ENCODE measurements at places on chromosomes 7 and 10.
A peak's percentile ranks its signal among the peaks of the same experiment; 100 is the strongest.

DNA sequence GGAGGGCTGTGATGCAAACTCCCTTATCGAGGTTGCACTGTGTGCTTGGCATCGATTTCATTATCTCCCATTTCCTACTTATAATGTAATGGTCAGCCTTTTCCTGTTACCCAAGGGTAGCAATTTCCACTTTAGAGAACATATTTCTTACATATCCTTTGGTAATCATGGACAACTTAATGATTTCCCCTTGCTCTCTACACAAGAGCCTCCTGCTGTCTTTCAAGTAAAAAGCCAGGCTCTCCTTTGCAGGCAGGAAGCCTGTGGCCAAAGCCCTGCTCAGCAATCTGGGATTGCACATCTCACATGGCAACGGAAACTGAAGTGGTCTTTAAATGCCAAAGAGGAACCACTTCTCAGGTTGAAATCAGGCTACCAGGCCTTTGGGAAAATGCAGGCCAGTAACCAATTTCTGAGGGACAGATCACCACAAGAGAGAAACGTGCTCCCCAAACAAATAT, 86.7 kb upstream of the IKZF1 start:
- DNase-seq = no peak

GRCh38 chr10:78898341-78899097, 170.2 kb upstream of the ZMIZ1 start:
- DNase-seq = no peak

DNA sequence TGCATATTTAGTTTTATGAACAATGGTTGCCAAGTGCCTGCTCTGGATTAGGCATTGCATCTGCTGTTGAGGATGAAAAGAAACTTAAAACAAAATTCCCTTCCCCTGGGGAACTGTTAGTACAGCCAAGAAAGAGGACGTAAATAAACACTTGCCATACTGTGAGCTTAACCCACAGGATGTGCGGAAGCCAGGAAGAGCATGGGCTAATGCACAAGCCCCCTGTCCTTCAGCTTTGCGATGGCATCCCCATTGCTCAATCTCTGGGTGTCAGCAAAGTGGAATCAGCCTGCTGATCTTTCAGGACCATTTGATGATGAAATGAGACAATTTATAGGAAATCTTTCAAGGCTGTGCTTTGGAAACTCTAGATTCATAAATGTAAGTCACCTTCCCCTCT, 399.9 kb upstream of the IGFBP3 start:
- no peak for DNase-seq

GRCh38 chr7:125775317-125775716, 845.7 kb upstream of the POT1 start:
- no peak for DNase-seq

GRCh38 chr10:97188261-97188711, 2.5 kb upstream of the SLIT1 start:
- DNase-seq = no peak

GRCh38 chr10:42963312-42963711, 113.6 kb upstream of the RET start:
- no peak for DNase-seq

- no peak for DNase-seq
Observed at GRCh38 chr7:110868458-110868857, 222.5 kb upstream of the LRRN3 start.

- no peak for DNase-seq
Observed at GRCh38 chr7:134891696-134892678, 94.3 kb upstream of the AGBL3 start.

GRCh38 chr10:31769564-31769963, 159.1 kb downstream of the ARHGAP12 start:
- DNase-seq = no peak

GRCh38 chr10:35887685-35888084, 245.6 kb upstream of the FZD8 start:
- DNase-seq = no peak

DNA sequence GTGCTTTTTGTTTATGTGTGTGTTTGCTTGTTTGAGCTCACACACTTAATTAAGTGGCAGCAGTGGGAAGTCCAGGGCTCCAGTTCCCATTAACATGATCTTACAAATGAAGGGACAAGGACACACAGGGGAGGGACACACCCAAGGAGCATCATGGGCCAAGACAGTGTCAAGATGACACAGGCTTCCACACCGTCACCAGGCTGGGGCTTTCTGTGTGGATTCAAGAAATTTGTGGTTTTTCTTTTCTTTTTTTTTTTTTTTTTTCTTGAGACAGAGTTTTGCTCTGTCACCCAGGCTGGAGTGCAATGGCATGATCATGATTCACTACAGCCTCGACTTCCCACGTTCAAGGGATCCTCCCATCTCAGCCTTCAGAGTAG, 173.6 kb downstream of the KIAA1217 start:
- DNase-seq = no peak

- DNase-seq = no peak
Observed at GRCh38 chr10:121595351-121595805, 2.9 kb downstream of the FGFR2 start.

GRCh38 chr10:53744176-53744575, 971.6 kb upstream of the MBL2 start:
- DNase-seq = no peak

- no peak for DNase-seq
Observed at GRCh38 chr7:36690041-36690440, 34.3 kb downstream of the AOAH start.

GRCh38 chr10:2786251-2786650, 281.1 kb upstream of the PFKP start:
- no peak for DNase-seq

- DNase-seq = no peak
Observed at GRCh38 chr10:69974551-69975155, 78.0 kb upstream of the MACROH2A2 start.

DNA sequence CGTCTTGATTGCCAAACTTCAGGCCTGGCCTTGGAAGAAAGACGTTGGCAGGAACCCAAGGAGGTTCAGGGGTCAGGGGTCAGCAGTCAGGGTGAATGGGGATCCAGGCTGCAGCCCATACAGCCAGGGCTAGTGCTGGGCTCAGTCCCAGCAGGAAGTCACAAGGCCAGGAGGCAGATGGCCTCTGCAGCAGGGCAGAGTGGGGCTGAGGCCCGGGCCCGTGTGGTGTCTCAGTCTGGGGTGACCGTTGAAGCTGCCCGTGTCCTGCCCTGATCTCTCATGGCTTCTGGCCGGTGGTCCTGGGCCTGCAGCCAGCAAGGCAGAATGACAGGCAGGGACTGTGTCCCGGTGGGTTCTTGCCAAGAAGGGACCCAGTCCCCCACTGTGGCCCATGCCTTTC, 26.6 kb upstream of the PURB start:
- no peak for DNase-seq

DNA sequence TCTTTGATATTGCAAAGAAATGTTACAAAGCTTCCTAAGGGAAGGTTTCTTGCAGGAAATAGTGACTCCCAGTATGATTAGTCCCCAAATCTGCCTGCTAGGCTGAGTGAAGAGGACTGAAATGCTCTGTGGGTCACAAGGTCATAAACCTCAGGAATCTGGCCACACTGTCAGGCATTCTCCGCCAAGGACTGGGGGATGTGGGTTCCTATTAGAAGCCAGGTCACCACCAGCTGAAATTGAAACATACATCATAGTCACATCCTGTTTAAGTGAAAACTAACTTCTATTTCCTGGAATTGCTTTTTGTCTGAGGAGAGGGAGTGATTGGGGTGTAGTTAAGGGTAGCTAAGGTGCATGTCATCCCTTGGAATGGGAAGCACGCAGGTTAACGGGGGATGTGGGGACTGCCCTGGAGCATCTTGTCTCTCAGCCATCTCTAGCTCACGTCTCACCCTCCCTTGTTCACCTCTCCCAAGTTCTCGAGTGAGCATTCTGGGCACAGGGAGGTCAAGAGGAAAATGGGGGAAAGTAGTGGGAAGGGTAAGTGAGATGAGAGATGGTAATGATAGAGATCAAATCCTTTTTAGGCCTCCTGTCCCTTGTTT, 12.0 kb upstream of the GSAP start:
- no peak for DNase-seq

DNA sequence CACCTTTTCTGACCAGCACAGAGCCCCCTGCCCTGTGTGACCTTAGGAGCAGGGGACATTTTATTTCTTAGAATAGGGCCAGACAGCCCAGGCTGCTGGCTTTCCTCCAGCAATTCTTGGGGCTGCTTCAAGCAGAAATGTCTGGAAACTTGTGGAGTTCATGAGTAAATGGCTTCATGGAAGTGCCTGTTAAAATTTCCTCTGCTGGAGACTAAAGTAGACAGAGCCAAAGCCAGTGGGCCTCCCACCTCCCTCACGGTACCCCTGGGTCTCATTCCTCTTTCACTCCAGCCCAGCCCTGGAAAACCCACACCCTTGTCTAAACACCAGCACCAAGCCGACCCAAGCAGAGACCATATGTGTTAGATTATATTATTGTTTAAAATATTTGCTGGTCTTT, 505.5 kb upstream of the ZMIZ1 start:
- DNase-seq = no peak

GRCh38 chr10:114276671-114277070, 37.6 kb downstream of the VWA2 start:
- no peak for DNase-seq

- DNase-seq = no peak
Observed at GRCh38 chr10:127415901-127416581, 133.1 kb upstream of the NPS start.

GRCh38 chr7:157612664-157613561, 276.1 kb downstream of the DNAJB6 start:
- peak; percentile 35 for DNase-seq

GRCh38 chr7:69105092-69105491, 493.2 kb upstream of the AUTS2 start:
- DNase-seq = no peak

- DNase-seq = no peak
Observed at GRCh38 chr10:51029172-51029641, 45.1 kb upstream of the PRKG1 start.

DNA sequence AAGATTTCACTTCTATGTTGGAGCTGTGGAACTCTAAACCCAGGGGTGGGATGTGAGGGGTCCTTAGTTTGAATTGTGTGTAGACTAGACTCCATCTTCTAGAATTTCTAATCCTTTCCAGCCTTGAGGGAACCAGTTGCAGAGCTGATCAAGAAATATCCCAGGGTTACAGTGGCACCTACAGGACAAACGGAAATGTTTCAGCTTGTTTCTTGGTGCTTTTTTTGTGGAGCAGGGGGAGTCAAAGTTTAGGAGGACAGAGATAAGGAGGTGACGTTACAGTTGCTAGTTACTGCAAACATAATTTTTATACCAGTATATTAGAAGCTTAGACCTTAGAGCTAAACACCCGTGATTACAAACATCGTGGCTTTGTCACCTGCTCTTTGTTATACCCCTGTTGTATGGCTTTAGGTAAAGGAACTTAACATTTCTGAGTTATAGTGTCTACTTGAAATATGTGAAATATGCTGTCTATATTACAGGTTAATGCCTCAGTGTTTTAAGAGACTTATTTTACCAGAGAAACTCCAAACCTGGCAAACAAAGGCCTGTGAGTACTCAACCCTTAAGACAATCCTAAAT, 84.5 kb upstream of the DYNC1I1 start:
- DNase-seq = no peak

- no peak for DNase-seq
Observed at GRCh38 chr10:44947371-44948152, 12.0 kb upstream of the RASSF4 start.

- DNase-seq = no peak
Observed at GRCh38 chr7:94513565-94513860, 3.9 kb downstream of the CASD1 start.

GRCh38 chr7:122006687-122007086, 133.7 kb downstream of the PTPRZ1 start:
- DNase-seq = no peak

DNA sequence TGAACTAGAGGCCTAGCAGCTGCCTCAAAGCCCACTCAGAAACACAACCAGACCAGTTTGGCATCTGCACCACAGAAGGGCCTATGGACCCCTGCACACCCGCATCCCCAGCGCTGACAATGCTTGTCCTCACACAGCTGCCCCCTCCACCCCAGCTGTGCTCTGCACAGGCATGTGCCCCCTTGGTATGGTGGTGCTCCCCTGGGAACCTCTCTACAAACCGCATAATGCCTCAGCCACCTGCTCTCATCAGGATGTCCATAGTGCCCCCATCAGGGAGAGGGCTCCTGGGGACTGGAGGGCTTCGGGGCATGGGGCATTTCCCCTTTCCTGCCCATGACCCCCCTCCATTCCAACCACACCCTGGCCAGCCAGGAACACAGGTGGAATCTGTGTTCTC, 347.5 kb downstream of the GRID1 start:
- no peak for DNase-seq

DNA sequence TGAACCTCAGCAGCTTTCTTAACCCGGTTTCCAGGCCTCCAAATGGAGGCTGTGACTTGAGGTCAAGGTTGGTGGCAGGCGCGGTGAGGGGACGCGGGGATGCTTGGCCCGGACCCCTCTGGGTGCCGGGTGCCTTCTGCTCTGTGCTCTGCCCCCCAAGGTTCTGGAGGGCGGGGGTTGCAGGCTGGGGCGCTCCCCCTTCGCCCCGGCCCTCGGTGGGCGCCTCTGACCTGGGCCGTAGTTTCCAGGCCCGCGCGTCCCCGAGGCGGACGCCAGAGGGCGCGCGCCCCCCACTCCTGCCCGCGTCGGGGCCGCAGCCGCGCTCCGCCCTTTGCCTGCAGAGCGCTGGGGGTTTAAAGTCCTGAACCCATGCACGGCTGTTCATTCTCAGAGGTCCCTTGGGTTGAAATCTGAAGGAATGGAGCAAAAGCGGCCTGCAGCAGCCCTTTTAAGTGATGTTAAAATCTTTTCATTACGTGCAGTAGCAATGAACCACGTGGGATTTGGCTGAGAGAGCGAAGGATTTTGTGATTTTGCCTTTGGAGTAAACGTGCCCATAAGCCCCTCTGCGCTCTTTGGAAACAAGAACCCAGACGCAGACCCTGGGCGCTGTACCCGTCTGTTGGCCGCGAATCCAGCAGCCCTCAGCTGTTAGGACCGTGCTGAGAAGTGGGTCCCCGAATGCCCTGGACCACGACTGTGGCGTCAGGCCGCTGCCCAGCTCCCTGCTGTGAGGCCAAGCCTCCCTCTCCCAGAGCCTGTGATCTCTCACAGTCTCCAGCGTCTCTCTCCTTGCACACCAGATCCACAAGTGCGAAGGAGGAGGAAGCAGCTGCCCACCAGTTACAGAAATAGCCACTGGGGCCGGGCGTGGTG, 135.0 kb downstream of the ACTR3B start:
- DNase-seq = no peak

DNA sequence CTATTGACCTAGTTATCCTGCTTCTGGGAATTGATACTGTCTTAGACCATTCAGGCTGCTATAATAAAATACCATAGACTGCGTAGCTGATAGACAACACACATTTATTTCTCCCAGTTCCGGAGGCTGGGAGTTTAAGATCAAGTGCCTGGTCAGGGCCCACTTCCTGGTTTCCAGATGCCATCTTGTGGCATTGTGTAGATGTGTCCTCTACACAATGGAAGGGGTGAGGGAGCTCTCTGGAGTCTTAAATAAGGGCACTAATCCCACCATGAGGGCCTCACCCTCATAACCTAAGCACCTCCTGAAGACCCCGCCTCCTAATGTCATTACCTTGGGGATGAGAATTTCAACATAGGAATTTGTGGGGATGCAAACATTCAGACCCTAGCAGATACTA, 62.4 kb downstream of the SLC35B4 start:
- no peak for DNase-seq

GRCh38 chr10:624605-625332, 64.7 kb downstream of the DIP2C start:
- no peak for DNase-seq

- no peak for DNase-seq
Observed at GRCh38 chr7:42138691-42139090, 98.3 kb downstream of the GLI3 start.

All from stimulated activated CD8-positive, alpha-beta memory T cell treated with anti-CD3 and anti-CD28 coated beads, Interleukin-2, amount 100 ng/mL, for 1 hour (primary cell).